Right lobe of liver (tissue), 6 donors: ENCODE measurements at places on chromosomes 4 and X.

DNA sequence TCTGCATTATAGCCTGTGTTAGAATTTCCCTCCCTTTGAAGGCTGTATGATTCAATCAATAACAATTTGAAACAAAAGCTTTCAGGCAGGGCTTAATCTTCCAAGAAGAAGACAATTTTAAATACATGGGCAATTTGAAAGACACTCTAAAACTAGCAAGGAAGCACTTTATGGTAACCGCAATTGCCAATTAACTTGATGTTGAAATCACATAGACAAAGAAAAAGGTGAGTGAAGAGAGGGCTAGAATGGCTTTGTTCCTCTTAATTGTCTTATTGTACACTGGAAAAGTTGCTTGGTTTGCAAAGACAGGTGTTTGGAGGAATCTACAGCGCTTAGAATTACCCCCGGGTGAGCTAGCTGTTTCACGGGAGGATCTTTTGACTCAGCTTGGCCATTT is 74.4 kb upstream of the PRKX start:
- no peak for DNase-seq

- DNase-seq = no peak
These were observed 32.3 kb downstream of the GAB3 start for GRCh38 chrX:154718616-154719015.

DNA sequence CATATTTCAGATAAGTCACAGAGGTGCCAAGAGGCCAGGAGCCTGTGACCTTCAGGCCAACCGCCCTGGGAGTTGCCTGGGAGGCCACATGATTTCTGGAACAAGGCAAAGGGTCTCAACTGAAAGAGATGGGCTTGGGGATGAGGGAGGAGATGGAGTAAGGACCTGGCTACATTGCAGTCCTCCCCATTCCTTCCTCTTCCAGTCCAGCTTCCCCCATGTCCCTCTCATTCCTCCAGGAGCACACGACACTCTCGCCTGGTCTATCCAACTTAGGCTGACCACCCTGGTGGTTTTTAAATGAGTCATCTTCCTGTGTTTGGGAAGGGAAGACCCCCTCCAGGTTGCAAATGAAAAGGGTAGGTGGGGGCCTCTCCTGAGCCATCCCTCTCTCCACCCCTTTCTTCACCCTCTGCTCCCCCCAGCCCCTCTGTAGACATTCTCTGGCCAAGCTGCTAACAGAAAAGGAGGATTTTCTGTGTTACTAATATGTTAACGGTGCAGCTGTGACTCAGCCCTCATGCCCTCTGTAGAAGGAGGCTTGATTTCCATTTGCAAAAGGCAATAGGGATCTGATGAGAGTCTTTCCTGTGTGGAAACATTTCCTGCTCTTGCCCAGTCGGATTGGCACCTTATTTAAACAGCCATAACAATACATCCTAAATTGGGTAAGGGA is 79.2 kb downstream of the RTL5 start:
- no peak for DNase-seq

DNA sequence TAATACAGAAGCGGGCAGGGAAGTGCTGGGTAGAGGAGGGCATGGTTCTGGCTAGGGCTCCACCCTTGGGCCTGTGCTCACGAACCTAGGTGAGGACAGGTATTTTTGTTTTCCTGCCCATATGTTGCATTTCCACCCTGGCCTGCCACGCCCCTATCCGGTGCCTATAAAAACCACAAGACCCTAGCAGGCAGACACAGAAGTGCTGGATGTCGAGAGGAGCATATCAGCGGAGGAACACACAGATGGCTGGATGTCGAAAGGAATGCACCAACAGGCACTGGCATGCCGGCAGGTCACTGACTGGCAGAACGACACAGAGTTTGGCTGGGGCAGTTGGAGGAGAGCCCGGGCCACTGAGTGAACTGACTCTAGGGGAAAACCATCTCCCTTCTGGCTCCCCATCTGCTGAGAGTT is 316.6 kb upstream of the BOD1L1 start:
- DNase-seq = no peak

GRCh38 chr4:7253837-7254236 is 61.5 kb downstream of the SORCS2 start:
- DNase-seq = no peak

GRCh38 chr4:72911316-72911715 is 158.2 kb downstream of the COX18 start:
- no peak for DNase-seq

DNA sequence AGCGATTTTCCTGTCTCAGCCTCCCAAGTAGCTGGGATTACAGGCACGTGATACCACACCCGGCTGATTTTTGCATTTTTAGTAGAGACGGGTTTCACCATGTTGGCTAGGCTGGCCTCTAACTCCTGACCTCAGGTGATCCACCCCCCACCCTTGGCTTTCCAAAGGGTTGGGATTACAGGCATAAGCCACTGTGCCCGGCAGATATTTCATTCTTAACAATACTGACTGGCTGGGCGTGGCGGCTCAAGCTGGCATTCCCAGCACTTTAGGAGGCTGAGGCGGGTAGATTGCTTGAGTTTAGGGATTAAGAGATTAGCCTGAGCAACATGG is 1.3 kb downstream of the PQBP1 start:
- no peak for DNase-seq
